ENCODE measurements at places on chromosomes 7 and 10. TPM values are rescaled to one million over a fixed set of nuclear protein-coding genes. Genes with fewer than 3 reads are reported as not detected.
A peak's percentile ranks its signal among the peaks of the same experiment; 100 is the strongest.

- no peak for DNase-seq
Observed at GRCh38 chr10:1737222-1738061, at the start of gene ADARB2. ADARB2 (minus strand) TSS chr10:1737525.

DNA sequence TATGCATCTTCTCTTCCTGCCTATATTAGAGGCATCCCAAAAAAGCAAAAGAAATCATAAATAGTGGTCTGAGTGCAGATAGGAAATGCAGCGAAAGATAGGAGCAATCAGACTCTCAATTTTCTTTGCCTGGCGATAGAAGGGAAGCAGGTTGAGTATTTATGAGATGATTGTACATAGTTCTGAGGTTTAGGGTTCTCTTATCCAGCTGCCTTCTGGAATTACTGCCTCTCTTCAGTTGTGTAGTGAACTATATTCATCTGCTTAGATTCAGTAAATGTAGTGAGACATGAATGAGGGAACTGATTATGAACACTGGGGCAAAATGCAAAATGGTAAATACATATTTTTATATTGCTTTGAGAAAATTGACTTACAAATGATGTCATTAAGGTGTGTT is 93.0 kb upstream of the CYP26C1 start:
- DNase-seq = no peak

DNA sequence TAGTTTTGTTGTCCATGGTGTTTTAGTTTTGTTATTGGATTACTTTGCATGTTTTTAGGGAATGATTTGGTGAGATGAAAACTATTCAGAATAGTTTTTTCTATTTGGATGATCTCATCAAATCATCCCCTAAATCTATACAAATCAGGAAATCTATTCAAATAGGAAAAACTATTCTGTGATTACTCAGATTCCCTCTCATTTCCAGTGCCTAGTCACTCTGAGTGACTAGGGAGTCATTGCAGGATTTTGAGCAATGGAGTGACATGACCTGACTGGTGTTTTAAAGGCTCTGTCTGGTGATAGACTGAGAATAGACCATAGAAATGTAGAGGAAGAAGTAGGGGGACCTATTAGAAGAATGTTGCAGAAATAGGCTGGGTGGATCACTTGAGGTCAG is 72.4 kb downstream of the TPST1 start:
- no peak for DNase-seq

- DNase-seq = no peak
Observed at GRCh38 chr7:138838166-138838565, 40.2 kb upstream of the ATP6V0A4 start.

DNA sequence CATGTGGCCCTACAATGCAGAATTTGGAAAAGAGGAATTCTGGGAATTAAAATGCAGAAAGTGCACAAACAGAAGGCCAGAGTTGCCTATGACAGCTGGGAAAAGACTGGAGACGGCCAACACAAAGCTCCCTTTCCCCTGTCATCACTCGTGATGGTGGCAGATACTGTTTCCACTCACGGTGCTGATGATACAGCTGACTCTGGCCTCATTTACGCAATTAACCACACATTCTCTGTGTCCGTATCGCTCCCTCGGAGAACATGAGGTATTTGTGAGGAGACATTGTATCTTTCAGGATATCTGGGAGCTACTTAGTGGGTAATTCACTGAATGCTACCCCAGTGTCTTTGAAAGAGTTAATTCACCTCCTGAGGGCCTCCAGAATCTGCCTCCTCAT is 172.8 kb downstream of the TAX1BP1 start:
- DNase-seq = no peak

GRCh38 chr10:122181041-122181732 is 89.9 kb upstream of the BTBD16 start:
- DNase-seq = peak; percentile 40

- DNase-seq = no peak
Observed at GRCh38 chr7:21572331-21573313, 29.8 kb downstream of the DNAH11 start.

DNA sequence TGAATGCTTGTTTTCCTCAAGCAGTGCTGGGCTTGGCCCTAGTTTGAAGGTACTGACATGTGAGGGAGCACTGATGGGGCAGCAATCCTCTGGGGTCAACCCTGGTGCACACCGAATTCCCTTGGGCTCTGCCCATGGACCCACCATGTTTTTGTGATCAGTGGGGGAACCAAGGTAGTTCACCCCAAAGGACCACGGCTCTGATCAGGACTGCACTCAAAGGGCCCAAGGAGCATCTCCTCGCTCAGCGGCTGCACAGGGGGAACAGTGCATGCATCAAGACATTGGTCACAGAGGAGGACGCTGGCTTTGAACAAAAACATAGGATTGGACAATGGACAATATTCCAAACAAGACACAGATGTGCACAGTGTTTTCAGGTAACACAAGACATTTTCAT is 12.7 kb downstream of the CXCL12 start:
- no peak for DNase-seq

DNA sequence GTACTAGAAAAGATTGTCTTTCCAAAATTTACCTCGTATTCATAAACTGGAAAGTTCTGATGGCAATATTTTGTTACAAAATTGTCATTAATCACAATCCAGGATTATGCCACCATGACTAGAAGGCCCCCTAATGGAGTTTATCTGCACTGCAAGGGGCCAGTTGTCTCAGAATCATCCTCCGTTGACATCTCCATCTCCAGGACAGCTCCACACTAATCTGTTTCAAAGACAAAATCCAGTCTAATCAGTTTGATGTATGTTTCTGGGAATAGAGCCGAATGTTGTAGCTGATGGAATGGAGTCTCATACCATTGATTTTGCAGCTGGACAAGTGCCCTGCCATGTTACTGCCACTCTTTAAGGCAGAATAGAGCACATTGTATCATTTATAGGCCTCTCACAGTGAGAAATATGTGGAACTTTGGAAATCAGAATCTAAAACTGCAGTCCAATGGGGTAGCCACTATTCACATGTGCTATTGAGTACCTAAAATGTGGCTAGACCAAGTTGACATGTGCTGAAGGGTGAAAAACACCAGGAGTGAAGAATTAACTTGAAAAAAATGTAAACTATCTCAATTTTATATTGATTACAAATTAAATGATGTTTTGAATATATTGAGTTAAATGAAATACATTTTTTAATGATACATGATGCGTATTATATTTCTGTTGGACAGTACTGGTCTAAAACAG is 38.3 kb upstream of the TOMM7 start:
- DNase-seq = no peak

DNA sequence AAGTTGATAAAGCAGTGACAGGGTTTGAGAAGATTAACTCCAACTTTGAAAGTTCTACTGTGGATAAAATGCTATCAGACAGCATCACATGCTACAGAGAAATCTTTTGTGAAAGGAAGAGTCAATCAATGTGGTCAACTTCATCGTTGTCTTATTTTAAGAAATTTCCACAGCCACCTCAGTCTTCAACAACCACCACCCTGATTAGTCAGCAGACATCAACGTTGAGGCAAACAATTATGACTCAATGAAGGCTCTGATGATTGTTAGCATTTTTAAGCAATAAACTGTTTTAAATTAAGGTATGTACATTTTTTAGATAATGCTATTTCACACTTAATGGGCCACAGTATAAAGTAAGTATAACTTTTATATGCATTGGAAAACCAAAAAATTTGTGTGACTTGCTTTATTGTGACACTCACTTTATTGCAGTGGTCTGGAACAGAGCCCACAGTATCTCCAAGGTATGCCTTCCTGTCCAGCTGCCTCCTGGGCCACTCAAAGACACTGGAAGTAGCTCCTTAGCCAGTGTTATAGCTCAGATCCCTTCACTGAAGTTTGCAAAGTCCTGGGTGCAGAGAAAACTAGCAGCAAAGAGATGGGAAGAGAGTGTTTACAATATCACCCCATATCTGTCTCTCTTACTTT is 293.1 kb downstream of the ARHGAP12 start:
- no peak for DNase-seq

GRCh38 chr7:90563286-90563685 is 32.8 kb upstream of the CDK14 start:
- no peak for DNase-seq

DNA sequence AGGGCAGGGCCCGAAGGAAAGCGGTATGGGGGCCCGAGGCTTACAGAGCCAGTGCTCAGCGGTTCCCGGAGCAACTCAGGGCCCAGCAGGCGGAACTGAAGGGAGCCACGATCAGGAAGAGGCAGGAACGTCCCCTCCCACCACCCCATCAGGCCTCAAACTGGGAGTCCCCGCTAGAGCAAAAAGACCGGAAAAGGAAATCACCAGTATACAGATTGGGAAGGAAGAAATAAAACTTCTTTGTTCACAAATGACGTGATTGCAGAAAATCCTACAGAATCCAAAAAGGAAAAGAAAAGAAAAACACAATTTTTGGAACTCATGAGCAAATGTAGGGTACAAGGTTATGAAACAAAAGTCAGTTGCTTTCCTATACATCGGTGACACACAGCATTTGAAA is 21.6 kb upstream of the ZFAND2A start:
- DNase-seq = no peak

GRCh38 chr10:91576096-91576545 is 56.8 kb downstream of the PPP1R3C start:
- DNase-seq = peak; percentile 40

GRCh38 chr10:132787495-132788179 is 1.7 kb upstream of the NKX6-2 start:
- DNase-seq = no peak

CNPY1 gene
- total RNA-seq = not detected

GRID2IP gene
- not detected for total RNA-seq

BCCIP gene
- total RNA-seq = 90.6 TPM

GDF10 gene
- total RNA-seq = not detected

CYP2C18 gene
- total RNA-seq = not detected
